Esophagus squamous epithelium (tissue), 5 donors: ENCODE measurements at places on chromosomes 11 and 22. TPM values are rescaled to one million over a fixed set of nuclear protein-coding genes. Genes with fewer than 3 reads are reported as not detected.

The AGBL2 gene
- total RNA-seq: 0.35 TPM

The GVQW3 gene
- total RNA-seq: 0.15 TPM

The RAPSN gene
- total RNA-seq: 0.38 TPM

The ROBO4 gene
- total RNA-seq: 4.5 TPM

The PSMD13 gene
- total RNA-seq: 46.4 TPM

The PEX26 gene
- 17.2 TPM for total RNA-seq

The MFRP gene
- total RNA-seq: not detected

The ANKK1 gene
- 0.21 TPM for total RNA-seq

The ZFTA gene
- 3.3 TPM for total RNA-seq

The TSGA10IP gene
- total RNA-seq: not detected

The MUC6 gene
- total RNA-seq: 0.19 TPM

The DEUP1 gene
- total RNA-seq: not detected

The CDCA5 gene
- total RNA-seq: 9.1 TPM

The GUCY1A2 gene
- 0.19 TPM for total RNA-seq

The ALDH3B2 gene
- 131 TPM for total RNA-seq

The SCUBE1 gene
- 2.0 TPM for total RNA-seq

The THRSP gene
- not detected for total RNA-seq

The ACO2 gene
- 90.4 TPM for total RNA-seq

The POU2F3 gene
- not detected for total RNA-seq

The BACE1 gene
- 7.0 TPM for total RNA-seq

The SLC17A6 gene
- total RNA-seq: not detected

The SCN3B gene
- total RNA-seq: not detected

The TSPAN32 gene
- 2.5 TPM for total RNA-seq

The FAM83F gene
- 39.2 TPM for total RNA-seq

The OR2AG2 gene
- 0.08 TPM for total RNA-seq
